AG04449 (cell line): ENCODE measurements at places on chromosomes 6 and 20.

DNA sequence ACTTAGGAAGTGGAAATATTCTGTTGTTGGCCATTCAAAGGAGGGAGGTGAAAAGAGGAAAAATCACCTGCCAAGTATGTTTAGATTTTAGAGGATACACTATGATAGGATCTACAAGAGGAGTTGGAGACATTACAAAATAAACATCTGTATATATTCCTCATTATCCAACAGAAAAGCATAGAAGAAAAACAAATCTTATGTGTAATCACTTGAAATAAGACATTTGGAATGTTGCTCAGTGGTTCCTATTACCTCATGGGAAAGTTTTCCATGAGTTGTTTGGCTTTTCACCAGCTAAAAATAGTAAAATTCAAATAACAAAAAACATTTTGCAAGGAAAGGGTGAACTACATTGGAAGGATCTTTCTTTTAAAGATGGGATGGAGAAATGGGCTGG is 76.7 kb upstream of the CARMIL1 start:
- peak; percentile 74 for DNase-seq

- no peak for DNase-seq
Observed at GRCh38 chr20:41011551-41012067, 17.0 kb upstream of the TOP1 start.

DNA sequence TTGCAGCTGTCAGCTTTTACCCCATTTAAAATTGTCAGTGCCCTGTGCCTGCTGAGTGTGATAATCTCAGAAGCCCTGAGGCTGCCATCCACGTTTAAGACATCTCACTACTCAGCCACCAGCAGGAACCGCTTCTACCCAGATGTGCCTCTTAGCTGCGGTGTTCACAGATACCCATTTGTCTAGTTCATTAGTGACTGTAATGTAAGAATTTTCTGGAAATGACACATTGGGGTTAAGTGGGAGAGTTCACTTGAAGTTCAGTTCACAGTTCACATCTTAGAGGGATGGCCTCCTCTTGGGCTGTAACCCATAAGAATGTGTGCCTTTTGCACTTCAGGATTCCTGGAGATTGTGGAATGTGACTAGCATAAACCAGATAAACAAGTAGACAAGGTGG is 477.7 kb downstream of the BTBD3 start:
- no peak for DNase-seq

DNA sequence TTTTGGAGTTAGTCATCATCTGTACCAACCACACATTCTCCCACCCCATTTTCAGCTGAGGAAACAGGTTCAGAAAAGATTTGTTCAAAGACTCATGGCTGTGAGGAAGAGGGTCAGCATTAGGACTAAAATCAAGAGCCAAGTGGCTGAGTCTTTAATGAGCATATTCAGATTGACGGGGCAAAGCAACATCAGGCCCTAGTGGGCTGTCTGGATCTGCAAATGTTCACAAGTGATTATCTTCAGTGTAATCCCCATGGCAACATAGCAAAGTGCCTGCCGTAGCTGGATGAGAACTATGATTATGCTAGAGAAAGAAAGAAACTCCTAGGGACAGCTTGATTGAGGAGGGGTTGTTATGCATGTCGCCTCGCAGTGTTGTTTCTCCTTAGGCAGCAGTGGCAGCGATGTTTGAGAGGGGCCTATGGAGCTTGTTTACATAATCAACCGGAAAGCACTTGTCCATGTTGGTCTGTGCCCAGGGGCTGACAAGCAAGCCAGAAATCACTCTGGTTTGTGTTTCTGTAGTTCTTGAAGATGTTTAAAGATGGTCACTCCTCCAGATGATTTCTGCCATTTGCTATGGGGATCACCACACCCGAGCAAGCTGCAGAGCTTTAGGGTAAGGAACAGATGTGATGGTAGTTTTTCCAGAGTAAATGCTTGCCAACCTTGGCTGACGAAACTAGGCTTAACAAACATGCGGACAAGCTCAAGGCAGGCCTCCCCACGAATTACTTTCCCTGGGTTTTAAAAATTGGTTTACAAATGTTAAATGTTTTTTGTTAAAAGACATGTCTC is 124.3 kb upstream of the MLIP start:
- no peak for DNase-seq

GRCh38 chr6:16230953-16231352 is 7.4 kb upstream of the GMPR start:
- DNase-seq = no peak
